ENCODE measurements at places on chromosomes 7 and 10.
A peak's percentile ranks its signal among the peaks of the same experiment; 100 is the strongest.

DNA sequence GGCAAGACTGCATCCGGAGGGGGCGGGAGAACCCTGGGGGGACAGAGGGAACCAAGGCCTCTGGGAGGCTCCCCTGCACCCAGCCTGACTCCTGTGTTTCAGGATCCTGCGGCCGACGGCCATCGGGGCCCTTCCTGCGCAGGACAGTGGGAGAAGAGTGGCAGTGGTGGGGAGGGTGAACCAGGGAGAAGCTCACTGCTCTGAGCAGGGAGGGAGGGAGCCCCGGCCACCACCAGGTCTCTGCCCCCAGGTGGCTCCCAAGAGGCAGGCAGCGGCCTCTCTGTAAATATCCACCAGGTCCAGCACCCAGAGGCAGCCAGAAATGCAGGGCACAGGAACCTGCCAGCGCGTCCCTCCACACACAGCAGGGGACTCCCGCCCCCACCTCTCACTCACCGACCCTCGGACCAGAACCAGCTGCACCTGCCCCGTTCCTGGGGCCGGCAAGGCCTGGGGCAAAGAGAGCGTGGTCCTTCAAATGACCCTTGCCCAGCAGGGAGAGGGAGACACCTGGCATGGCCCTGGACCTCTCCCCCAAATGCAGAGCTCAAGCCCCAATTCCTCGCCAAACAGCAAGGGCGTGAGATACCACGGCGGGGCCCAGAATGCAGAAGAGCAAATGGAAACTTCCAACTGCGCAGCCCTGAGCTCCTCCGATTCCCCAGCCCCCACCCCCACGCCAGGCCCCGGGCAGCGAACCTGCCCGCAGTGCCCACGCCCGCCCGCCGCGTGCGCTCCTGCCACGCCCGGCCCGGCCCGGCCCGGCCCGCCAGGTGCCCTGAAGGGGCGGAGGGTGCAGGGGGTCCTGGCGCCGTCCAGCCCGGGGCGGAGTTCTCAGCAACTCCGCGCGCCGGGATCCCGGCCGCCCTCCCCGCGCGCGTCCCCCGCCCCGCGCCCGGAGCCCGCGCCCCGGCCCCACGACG is 805 bp downstream of the RASGEF1A start:
- no peak for DNase-seq

- no peak for DNase-seq
These were observed 42.2 kb downstream of the ACSM6 start for GRCh38 chr10:95236068-95236903.

DNA sequence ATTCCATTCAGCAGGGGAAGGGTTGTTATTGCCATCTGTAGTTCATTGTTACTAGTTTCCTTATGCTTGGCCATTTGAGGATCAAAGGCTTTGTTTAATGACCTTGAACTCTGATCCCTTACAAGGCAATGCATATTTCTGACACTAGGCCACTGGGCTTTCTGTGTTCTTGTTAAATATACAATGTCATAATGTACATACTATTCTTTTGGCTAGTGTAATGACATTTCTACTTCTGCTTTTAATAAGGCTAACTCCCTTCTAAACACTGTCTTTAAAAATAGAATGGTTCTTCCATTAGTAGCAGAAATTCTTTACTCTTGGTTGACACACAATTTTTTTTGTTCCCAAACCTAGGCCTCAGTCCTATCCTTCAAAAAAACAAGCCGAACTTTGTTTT is 86.6 kb downstream of the BBS9 start:
- DNase-seq = no peak

DNA sequence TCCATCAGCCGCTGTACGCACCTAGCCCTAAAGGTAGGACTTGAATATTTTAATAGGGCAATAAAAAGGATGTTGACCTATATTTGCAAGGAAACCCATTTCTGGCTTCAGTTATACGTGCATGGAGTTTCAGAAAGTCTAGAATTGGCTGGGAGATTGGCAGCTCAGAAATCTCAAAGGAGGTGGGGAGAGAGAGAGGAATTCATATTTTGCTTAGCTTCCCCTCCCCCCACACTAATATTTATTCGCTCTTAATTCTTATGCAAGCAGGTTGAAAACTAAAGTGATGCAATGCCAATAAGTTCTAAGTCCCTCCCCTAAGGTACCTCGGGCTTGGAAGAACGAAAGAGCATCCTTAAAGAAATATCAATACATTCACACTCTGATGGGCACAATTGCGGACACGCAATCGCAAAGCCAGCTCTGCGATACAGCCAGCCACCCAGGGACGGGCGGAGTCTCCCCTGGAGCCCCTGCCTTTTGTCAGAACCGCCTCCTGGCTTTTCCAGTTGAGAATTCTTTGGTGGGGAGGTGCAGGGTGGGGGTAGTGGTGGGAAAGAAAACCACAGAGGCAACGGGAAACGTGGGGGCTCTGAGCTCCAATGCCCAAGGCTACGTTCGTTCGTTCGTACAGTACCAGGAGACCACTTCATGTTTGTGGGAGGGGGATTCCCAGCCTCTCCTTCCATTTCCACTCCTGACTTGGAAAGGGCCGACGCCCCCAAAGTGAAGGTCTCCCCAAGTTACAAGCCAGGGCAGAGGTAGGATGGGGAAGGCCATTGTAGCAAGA is 1.3 kb downstream of the SHH start:
- no peak for DNase-seq

DNA sequence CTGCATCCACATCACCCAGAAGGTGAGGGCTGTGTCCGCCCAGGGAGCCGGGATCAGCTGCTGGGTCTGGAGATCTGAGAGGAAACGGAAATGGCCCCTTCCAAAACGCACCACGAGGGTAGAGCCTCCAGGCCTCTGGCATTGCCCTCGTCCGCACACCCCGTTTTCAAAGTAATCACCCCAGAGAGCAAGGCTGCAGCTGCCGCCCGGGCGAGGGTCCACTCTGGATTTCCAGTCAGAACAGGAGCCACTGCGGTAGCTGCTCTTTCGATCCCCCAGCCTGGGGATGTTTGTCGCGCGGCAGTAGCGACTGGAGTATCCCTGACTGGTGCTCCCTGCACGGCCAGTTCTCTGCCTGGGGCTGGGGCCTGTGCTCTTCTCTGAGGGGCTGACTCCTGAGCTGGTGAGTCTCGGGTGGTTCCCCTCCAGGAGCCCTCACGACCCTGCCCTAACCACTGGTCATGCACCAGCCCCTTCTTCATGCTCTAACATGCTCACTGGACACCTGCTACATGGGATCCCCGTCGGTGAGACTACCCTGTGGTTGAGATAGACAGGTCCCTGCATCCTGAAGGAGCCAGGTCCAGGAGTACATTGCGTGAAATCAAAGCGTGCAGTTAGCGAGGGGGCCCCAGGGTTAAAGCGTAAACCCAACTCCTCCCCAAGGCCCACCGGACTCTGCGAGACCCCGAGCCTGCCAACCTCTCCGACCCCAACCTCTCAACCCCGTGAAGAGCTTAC is 99.2 kb downstream of the FOXL3 start:
- no peak for DNase-seq

DNA sequence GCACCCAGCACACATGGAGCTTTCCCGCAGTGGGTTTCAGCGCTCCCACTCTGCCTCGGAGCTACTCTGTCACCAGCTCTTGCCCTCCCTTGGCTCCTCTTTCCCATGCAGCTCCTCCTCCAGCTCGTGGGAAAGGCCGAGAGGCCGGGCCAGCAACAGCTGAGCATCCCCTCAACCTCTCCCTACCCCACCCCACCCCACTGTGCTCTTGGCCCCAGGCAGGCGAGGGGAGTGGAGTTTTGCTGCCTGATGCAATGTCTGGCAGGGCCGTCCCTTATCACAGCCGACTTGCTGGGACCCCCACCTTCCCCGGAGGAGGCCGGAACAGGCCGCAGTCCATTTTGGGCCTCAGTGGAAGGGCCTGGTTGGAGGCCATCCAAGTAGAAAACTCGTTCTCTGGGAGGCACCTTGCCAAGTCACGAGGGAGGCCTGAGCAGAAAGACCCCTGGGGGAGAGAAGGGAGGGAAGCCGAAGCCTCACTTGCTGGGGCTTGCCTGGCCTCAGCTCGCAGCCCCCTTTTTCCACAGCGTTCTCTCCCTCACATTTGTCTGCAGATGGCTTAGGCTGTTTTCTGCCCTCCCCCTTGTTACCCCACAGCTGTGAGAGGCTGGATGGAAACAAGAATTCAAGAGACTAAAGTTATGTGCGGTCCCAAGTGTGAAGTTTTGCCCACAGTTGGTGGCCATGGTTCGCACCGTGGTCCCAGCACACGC is 35.3 kb downstream of the CHST3 start:
- peak; percentile 64 for DNase-seq

GRCh38 chr7:55095672-55096071 is 76.9 kb downstream of the EGFR start:
- no peak for DNase-seq

DNA sequence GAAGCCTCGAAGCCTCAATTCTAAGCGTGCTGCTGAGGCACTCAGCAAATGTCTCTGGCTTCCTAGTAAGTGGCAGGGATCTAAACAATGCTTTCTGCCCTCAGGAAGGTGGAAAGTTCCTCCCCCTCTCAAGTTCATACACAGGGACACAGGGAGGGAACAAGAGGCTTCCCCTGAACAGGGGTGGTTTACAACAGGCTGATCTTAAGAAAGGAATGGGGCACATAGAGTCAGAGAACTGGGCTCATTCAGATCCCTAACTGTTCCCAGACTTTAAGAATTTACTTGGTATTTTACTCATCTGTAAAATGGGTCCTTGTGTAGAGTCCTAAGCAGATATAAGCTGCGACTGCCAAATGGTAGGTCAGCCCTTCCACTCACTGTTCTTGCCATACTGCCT is 2.5 kb downstream of the TNS3 start:
- DNase-seq = no peak

DNA sequence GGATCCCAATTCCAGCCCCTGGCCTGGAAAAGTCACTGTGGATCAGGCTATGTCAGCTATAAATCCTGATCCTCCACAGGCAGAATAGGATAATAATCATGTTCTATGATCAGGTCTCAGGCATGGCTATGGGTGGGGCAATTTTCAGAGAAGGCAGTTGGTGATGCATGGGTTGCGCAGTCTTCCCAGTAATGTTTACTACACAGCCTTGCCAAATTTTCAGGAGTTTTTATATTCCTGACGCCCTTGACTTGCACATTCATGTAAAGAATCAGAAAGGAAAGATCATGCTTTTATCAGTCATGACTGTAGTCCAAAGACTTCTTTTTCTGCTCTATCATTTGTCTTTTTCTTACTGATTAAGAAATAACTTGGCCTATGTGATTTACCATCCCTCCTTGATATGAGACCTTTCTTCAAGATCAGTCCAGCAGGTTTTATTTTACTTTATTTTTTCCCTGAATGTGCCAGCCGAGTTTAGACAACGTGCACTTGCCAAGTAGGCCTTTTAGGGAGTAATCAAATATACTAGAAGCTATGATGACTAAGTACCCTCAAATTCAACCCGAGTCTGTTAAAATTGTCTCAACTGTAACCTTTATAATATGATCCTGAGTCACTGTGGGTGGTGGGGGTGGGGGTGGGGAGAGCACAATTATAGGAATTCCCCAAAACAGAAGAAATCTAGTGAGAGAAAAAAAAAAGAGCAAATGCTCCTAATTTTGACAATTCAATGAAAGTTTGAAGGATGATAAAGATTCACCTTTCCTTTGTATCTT is 31.9 kb downstream of the ARL4A start:
- DNase-seq = no peak

- no peak for DNase-seq
These were observed 53.8 kb downstream of the PANK1 start for GRCh38 chr10:89591111-89591795.

GRCh38 chr7:156147756-156148504 is 335.7 kb upstream of the SHH start:
- no peak for DNase-seq

- peak; percentile 71 for DNase-seq
These were observed 1.2 kb downstream of the PIP4K2A start for GRCh38 chr10:22712956-22713852.

DNA sequence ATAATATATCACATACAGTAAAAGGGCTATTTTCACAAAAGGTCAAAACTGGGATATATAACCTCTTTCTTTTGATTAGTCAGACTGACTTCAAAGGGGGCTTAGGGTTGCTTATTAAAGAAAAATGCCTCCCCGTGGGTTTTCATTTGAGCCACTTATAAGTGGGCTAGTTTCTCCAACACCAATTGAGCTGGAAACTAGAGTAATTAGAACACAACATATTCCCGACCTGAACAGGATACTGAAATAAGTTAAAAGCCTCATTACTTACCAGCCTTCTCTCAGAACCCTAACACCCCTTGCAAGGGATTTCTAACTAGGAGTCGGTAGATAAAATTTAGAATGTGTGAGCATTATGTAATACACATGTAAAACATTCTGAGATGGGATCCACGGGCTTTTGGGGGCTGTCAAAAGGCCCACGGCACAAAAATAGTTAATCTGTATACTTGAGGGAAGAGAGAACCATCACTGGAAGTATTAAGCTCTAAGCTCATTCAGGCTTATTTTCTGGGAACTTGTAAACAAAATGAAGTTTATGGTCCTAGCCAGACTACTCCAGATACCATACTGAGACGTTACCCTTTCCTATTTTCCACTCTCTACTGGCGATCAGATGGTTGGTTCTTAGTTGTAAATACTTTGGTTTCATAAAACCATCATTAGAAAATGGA is 29.3 kb upstream of the KMT2E start:
- DNase-seq = no peak

All from right kidney (tissue), 9 donors.